Karpas-422 (cell line): ENCODE measurements at places on chromosomes 2 and 18.

DNA sequence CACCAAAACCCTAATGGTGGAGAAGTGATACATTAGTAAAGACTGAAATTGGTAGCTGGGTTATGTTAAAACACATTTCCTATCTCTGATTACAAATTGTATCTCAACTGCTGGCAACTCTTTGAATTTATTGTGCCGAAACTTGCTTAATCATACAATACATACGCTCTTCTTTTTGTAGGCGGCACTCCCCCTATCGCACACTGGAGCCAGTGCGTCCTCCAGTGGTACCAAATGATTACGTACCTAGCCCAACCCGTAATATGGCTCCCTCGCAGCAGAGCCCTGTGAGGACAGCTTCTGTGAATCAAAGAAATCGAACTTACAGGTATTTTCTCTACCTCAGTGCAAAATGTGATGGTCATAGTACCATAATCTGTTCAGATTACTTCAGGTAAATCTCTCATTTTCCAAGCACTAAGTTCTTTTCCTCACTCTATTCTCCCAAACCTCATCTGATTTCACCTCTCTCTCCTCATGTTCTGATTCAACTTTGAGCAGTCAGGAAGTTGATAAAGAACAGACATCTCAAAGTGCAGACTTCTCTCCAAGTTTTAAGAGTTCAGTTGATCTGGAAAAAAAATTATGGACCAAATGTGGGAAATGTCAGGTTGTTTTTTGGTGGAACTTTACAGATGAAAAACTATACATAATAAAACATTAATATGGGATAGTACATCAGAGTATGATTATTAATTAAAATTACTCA is 66.5 kb downstream of the ABI2 start:
- no peak for DNase-seq

DNA sequence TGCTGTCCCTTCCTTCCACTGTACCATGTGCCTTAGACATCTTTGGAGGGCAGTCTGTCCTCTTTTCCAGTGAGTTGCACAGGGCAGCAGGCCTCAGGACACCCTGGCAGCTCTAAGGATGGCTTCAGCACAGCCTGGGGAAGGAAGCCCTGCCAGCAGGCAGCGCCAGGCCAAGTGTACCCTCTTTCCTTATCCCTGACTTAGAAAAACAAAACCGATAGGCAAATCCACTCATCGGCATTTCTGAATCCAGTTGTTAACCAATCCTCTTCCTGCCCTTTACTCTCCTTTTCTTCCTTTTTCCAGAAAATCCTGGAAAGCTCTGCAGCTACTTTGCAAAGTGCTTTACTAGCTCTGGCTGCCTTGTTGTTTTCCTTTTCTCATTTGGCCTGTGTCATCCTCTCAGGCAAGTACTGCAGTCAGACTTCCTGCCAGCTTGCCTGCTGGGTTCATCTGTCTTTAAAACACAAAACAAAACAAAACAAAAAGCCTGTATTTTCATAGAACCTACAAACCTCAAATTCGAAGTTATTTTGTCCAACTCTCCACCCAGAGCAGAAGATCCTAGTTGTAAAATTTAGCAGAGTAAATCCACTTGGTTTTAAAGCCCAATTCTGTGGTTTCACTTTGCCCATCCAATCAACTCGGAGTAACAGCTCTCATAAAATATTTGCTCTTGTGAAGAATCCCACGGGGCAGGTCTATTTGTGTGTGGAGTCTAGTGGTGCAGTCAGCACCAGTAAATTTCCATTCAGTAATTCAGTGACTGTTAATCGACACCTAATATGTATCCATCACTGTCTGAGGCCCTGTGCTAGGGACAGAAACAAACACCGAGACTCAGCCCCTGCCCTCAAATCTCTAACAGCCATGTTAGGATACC is 45.2 kb downstream of the PCBP1 start:
- DNase-seq = peak; percentile 89

DNA sequence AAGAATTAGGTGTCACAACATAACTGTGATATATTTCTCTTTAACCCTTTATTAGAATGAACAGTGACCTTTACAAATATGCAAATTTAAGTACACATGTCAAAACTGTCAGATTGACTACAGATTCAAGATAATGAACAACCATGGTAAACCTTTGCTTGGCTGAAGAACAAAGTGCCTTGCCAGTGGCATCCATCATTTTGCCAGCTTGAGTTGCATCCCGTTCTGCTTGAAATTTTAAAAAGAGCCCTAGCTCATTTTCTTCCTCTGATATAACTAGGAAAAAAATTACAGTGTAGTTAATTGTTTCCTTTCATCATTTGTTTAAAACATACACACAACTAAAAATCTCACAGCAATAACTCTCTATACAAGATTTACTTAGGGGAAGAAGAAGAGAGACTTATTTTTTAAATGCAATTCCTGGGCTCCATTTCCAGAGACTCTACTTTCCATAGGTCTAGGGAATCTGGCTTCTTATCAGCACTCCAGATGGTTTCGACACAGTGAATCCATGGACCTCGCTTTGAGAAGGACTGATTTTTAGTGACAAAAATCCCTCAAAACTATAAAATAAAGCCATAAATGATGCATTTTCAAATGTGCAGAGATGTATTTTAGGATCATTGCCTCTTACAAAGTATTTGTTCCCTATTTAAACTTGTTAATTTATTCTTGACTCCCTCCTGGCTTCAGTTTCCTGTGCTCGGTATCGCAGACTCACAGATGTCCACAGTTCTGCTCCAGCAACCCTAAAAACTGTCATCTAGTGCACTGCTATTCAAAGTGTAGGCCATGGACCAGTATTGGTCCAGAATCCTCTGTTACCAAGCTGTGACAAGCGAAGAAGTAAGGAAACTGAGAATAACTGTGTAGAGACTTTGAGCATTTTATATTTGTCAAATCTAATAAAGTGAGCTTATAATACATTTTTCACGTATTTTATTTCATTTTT is 50.1 kb downstream of the ICA1L start:
- no peak for DNase-seq

DNA sequence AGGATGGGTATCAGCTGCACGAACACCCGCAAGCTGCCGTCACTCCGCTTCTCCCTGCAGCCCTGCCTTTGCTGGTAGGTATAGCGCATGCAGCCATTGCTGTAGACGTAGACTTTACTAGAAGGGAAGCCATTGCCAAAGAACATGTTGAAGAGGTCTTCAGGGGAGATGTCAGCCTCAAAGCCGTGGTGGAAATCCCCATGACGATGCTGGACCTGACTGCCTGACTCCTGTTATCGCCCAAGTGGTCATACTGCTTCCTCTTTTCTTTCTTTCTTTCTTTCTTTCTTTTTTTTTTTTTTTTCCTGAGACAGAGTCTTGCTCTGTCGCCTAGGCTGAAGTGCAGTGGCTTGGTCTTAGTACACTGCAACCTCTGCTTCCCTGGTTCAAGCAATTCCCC is 68.7 kb upstream of the SPRED2 start:
- DNase-seq = no peak

GRCh38 chr2:151791545-151791944 is 36.7 kb downstream of the ARL5A start:
- DNase-seq = no peak

- peak; percentile 81 for DNase-seq
Measured at GRCh38 chr18:76491776-76492668, 3.0 kb downstream of the ZNF516 start.

DNA sequence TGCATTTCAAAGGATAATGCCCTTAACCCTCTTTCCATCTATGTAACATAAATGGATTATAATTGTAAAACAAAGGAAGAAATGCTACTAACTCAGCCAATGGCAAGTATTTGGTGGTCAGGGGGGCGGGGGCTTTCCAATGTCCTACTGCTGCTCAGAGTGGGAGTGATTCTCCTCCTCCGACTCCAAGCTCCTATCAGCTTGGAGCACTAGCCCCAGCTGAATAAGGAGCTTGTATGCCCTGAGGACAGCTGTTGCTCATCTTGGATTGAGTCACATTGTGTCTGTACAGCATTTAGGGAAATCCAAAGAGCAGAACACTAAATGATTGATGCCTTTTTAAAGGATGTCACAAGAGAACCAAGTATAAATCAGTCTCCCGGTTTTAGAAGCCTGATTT is 105.6 kb upstream of the ZNF521 start:
- no peak for DNase-seq

DNA sequence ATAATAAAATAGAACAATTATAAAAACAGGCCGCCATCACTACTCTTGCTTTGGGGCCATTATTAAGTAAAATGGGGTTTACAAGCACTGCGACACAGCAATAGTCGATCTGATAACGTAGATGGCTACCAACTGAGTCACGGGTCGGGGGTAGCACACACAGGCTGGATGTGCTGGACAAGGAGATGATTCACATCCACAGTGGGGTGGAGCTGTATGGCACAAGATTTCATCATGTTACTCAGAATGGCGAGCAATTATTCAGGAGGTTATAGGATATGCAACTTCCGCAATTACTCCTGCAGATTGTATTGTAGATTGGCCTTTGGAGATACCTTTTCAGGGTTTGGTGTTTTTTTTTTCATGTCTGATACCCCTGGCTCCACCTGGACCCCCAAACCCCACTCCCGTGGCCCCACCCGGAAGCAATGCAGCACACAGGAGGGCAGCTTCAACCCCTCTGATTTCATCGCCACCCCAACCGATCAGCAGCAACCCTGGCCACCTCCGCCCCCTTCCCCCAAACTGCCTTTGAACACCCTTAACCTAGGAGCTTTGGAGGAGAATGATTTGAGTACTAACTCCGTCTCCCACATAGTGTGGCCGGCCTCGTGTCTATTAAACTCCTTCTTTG is 21.4 kb upstream of the MLPH start:
- no peak for DNase-seq

DNA sequence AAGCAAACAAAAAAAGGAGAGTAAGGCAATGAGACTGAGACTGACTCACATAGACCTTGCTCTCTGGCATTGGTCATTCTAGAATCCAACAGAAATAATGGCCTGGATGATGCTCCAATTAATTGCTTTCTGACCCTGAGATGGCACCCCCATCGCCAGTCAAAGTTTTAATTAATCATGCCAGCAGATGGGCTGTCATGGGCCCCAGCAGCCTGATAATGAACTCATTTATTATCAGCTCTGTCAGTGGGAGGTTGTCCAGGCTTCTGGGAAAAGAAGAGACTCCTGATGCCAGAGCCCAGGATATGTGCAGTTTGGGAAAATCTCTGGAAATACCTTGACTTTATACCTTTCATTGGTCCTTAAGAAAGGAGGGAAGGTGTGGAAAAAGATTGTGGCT is 115.2 kb downstream of the XRCC5 start:
- DNase-seq = no peak

- DNase-seq = no peak
Measured at GRCh38 chr2:5465859-5466258, 226.3 kb upstream of the SOX11 start.

DNA sequence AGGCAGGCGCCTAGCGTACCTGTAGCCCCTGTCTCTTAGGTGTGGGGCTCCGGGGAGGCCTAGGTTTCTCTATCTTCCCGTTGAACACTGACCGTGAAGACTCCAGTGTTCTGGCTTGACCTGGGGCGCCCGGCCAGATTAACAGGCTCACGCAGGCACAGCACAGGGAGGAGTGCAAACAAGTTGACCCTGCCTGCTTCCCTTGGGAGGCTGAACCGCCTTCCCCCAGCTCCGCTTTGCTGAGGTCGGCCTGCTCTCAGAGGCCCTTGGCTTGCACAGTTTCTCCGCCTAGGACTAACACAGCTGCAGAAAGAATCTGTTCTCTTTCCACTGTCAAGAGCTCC is 567 bp downstream of the PCYOX1 start:
- DNase-seq = peak; percentile 68

GRCh38 chr2:219045937-219046550 is 4.7 kb upstream of the CFAP65 start:
- DNase-seq = peak; percentile 69

DNA sequence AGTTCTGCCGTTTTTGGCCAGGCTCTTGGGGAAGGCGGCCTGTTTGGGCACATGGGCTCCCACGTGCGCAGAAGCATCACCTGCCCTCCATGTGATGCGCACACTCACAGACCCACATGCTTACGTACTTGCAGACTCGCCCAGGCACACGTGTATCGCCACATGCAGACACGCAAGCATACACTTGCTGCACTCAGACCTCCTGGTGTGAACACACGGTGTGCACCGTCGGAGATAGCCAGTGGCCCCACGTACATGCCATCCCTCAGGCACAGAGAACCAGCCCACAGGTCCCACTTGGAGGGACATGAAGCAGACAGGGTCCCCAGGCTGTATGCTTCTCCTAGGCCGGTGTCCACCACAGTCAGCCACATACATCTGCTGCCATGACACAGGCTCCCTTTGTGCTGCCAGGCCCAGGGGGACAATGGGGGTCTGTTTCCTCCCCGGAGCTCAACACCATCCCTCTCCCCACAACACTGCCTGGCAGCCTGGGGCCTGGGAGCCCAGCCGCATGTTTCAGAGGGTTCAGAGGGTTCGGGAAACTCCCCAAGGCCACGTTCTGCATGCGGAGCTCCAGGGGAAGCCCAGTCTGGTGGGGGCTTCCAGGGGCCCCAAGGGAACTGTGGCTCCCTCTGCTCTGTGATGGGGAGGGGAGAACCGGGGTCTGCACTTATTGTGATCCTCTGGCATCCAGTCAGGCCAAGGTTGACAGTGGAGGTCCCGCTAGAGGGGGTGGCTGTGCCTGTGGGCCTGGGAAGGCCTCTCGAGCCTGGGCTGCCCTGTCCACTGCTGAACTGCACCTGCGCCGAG is 208.1 kb upstream of the HAAO start:
- no peak for DNase-seq

DNA sequence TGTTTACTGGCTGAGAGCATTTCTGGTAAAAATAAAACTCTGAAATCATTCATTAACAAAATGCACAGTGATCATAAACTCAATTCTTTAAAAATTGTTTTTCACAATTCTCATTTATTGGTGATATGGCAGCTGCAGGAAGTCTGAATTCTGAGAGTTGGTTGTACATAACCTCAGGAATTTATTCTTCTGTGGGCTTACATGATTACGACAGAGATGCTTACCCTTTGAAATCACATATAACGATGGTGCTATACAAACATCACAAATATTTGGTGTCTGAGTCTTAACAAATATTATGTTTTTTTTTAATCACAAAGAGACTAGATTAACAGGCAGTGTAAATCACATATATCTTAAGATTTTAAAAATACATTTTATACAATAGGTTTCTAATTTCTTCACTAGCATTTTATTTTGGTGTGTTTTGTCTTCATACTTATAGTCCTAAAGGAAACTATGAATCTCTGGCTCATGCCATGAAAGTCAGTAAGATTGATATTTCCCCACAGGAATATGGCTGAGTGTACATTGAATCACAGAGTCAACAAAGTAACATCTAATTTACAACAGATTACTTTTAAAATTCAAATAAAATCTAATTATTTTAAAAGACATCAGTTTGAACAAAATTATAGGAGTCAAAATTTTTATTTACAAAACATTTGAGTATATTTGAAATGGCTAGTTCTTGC is 318.8 kb upstream of the THUMPD2 start:
- no peak for DNase-seq

GRCh38 chr18:45688113-45688512 is 35.9 kb upstream of the SLC14A1 start:
- DNase-seq = peak; percentile 54
